Muscle of arm (tissue), 14 donors: ENCODE measurements at places on chromosomes 6 and 20. TPM values are rescaled to one million over a fixed set of nuclear protein-coding genes. Genes with fewer than 3 reads are reported as not detected.
A peak's percentile ranks its signal among the peaks of the same experiment; 100 is the strongest.

DNA sequence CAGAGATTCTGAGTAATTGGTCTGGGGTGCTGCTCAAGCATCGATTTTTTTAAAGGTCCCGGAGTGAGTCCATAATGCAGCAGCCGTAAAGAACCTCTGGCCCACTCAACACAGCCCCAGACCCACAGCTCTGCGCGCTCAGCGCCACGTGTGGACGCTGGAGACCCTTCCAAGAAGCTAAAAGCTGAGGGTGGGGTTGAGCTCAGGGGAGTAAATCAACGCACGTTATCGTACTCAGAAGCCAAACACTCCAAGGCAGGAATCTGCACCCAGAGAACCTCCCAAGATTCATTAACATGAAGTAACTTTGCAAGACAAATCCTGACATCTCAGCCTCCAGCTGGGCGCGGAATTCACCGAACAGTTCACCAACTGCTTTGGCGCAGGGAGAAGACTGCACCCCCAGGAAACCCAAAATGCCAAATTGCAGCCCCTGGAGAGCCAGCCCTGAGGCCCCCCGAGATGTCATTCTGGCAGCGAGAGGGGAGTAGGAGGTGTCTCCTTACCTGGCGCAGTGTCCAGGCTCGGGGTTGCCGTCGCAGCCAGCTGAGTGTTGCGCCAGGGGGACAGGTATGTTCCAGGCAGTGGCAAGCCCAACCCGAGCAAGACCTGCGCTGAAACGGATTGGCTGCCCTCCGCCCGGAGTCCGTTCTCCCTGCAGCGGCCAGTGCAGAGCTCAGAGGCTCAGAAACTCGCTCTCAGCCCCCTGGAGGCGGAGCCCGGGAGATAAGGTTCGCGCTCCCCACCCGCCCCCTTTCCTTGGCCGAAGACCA lies at the start of gene COL21A1:
COL21A1 (minus strand) TSS at position 700 of the 773 bp plus-strand sequence. CDS start 64,962 bp downstream, outside the sequence.
- peak; percentile 71 for DNase-seq

SPDEF gene
- polyA plus RNA-seq = 0.19 TPM

GRCh38 chr6:168155193-168155592 lies 76.2 kb upstream of the FRMD1 start:
- DNase-seq = no peak

DNA sequence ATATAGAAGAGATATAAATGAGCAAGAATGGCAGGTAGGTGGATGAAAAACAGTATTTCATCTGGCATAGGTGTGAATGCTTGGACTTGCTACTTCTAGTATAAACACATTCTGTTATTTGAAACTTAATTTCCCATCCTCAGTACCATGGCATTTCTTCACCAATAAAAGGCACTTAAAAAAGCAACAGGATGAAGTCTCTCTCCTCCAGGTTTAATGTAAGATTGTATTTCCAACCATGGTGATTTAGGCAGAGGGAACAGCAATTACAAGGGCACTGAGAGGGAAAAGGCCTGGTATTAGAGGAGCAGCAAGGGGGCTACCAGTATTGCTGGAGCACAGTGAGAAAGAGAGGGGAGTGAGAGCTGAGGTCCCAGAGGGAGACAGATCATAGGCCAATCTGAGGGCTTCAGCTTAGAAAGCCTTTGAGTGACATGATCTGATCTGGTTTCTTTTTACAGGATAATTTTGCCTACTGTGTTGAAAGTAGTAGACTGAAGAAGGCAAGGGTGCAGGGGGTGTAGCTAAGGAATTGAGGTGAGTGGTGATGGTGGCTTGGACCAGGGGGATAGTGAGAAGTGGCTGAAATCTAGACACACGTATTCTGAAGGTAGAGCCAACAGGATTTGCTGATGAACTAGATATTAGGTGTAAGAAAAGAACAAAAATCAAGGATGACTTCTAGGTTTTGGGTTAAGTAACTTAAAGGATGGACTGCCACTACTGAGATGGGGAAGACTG lies 67.8 kb upstream of the SMIM29 start:
- no peak for DNase-seq

- no peak for DNase-seq
These were observed 186.0 kb upstream of the KCNK16 start for GRCh38 chr6:39508515-39508914.

KCNK16 gene
- polyA plus RNA-seq = not detected

FAM217A gene
- polyA plus RNA-seq = 0.68 TPM

DNA sequence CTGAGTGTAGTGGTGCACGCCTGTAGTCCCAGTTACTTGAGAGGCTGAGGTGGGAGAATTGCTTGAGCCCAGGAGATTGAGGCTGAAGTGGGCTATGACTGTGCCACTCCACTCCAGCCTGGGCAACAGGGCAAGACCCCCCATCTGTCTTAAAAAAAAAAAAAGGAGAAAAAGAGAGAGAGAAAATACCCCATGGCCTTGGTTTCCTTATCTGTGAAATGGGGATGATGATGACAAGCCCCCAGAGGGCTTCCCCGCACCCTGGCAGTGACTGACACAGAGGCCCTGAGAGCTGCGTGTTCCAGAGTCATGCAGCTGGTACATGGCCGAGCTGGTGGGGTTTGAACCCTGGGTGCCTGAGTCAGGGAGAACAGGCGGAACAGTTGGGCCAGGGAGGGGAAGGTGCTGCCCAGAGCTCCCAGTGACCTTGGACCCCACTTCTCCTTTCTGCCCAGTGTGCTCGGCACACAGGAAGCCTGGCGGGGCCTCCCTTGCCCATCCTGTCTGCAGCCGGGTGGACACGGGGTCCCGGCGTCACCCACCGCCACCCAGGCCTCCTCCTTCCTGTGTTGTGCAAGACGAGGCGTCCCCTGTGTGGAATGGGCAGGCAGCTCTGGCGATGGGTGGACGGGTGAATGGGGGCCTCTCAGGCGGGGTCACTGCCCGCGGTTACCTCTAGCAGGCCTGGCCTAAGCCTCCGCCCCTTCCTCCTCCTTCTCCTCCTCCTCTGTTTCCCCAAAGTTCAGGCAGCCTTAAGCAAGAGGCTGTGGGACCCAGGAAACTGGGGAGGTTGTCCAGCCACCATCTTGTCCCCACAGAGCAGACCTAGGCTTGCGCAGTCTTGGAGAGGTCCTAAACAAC lies 84.2 kb downstream of the CEBPB start:
- no peak for DNase-seq

TBX18 gene
- 31.3 TPM for polyA plus RNA-seq

DNA sequence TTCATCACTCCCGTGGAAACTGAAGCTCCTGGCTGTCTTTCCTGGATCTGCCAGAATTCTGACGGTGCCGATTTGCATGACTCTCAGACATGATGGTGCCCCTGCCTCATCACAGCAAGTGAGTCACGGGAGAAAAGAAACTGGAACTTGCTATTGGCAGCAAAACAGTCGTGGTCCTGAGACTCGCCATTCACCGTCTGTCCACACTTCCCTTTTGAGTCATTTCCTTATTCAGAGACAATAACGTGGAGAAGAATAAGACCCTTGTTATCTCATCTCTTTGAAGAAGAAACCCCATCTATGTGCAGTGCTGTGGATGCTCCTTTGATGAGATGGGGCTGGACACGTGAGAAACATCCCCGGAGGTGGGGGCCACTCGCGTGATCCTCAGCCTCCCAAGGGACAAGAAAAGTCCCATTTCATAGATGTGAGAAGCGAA lies 4.2 kb downstream of the GPR31 start:
- no peak for DNase-seq

SOBP gene
- not detected for polyA plus RNA-seq

PCSK2 gene
- 0.59 TPM for polyA plus RNA-seq

GRCh38 chr6:162965366-162965765 lies 237.6 kb downstream of the PACRG start:
- no peak for DNase-seq

DNA sequence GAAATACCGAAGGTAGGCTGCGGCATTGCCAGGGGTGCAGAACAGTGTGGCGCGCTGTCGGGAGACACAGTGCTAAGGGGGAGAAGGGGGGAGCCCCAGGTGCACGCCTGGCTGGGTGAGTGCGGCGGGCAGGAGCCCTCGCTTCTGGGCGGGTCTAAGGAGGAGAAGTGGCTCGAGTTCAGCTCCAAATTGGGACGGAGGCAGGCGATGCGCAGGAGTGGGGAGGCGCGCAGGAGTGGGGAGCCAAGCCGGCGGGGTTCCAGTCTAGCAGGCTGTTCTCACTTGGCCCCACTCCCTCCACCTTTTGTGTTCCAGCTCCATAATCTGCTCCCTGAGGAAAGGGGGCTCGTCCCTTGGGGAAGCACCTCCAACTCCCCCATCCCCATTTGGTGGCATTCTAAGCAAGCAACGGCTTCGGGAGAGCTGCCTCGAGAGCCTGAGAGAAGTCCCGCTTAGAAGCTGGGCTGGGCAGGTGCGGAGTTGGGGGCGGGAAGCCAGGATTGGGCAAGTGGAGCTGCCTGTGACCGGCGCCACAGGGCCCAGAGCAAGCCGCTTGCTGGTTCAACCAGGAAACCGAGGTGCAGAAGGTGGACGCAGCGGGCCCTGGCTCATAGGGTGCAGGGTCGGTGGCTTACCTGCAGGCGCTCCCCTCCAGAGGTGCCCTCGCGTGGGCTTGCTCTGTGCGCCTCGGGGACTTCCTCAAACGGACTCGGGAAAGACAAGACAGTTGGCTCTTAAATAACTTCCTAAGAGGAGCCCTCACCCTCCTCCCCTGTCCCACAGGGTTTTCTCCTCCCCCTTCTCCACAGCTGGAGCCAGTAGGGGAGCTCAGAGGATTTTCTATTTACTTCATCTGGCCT lies at the start of gene F13A1:
F13A1 (minus strand) TSS at position 711 of the 860 bp plus-strand sequence. CDS start 1,998 bp downstream, outside the sequence.
- no peak for DNase-seq

- DNase-seq = no peak
These were observed 2.3 kb upstream of the RAMACL start for GRCh38 chr6:166588691-166589336.

DNA sequence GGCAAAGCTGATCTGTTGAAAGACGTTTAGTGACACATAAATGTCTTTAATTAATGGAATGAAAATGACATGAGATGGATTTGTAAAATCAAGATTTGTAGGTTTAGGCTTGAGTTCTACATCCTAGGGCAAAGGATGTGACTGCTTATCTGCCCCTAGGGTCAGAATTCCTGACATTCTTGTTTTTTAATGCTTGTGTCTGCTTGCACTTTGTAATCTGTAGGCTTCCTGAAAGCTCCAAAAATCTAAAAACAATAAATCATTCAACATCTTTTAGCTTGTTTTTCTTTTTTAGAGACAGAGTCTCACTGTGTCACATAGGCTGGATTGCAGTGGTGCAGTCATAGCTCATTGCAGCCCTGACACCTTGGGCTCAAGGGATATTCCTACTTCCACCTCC lies 107.9 kb upstream of the MLIP start:
- no peak for DNase-seq

DNA sequence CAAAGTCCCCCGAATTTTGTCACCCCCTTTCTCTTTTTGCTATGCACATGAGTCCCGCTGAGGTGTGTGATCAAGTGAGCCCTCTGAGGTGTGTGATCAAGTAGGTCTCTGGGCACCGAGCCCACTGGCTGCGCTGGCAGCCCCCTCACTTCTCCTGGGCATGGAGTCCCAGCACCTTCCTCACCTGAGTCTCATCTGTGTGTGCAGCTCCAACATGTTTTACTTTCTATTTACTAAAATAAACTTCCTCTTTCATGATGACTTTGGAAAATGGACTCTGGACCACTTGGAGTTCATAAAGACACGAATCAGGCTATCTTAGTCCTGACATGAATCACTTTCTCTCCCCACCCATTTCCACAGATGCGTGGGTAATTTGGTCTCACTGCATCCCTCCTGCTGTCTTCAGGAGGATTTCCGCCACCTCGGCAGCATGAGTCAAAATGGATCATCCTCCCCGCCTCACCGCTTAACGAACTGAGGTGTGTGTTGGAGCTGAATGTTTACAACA lies 39.8 kb downstream of the PRDM1 start:
- DNase-seq = no peak

SLC17A4 gene
- not detected for polyA plus RNA-seq

DNA sequence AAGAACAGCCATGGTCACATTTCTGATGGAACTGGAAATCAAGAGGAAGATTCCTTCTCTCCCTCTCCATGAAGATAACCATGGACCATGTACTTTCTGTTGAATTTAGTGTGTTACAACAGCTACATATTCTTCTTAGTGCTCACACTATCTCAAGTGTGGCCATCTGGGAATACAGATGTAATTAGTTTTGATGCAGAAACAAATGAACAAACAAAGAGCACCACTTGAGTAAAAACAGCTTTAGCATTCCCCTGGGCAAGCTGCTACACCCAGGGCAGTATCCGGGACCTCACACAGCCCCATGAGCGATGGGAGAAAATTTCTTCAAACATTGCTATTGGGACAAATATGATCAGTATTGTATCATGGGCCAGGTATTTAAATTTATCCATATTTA lies 75.2 kb downstream of the RAMACL start:
- no peak for DNase-seq

BMP7 gene
- polyA plus RNA-seq = 4.8 TPM

PACSIN1 gene
- 0.97 TPM for polyA plus RNA-seq

- DNase-seq = no peak
These were observed 110.1 kb downstream of the DLL1 start for GRCh38 chr6:170180671-170181337.

NINL gene
- 17.5 TPM for polyA plus RNA-seq

DNA sequence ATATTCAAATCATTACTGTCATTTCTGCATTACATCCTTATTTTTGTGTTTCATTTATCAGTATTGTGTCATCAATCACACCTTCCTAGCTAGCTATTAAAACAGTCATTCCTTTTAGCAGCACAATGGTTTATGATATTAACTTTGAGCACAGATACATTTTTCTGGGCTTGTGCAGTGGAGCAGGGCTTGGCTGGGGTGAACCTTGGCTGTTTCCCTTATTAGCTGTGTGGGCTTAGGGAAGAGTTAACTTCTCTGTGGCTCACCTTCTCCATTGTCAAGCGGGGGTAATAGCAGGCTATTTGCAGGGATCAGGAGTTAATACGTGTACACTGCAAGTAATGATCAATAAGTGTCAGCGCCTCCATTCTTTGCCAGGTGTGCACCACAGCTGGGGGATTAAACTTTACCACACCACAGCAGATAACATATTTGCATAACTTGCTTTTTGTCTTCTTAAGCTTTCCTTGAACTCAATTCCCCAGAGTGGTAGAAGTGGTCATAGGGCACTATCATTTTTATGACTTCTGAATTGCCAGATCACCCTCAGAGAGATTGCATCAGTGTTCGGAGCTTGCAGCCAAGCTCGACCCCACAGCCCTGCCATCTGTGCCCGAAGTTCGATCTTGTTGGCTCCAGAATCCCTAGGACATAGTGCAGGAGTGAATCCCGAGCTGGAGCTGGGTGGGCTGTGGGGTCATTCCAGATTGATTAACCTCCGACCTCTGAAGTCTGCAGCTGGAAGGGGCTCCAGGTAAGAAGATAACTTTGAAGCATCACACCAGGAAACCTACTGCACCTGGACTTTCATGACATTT lies 1.5 kb upstream of the PYGB start:
- DNase-seq = no peak

MAPK14 gene
- polyA plus RNA-seq = 34.2 TPM

DNA sequence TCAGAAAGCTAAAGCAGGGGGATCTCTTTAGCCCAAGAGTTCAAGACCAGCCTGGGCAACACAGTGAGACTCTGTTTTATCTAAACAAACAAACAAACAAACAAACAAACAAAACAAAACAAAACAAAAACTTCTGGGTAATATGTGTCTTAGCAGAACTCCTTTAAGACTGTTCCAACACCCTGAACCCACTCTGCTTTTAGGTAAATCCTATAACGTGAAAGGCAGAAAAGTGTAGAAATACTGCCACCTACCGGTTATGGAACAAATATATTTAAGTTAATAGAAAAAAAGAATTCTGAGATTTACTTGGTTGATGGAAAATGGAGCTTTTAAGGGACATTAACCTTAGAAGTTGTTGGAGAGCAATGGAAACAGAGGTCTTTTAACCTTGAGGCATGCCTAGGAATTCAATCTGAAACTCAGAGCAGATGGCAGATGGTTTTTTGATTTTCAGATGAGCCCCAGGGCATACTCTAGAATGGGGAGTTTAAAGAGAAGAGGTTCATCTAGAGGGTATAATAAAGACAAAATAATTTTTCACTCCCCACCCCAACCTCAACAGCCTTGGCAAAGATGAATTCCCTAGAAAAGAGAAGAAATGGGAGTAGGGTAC lies 38.5 kb downstream of the SOD2 start:
- peak; percentile 78 for DNase-seq

GSTA5 gene
- not detected for polyA plus RNA-seq
